ENCODE measurements at places on chromosomes 13 and 19. TPM values are rescaled to one million over a fixed set of nuclear protein-coding genes. Genes with fewer than 3 reads are reported as not detected.

The ZNF878 gene
- total RNA-seq, result 2.1 TPM

The SIGLEC12 gene
- total RNA-seq, result not detected

The ZNF285 gene
- 1.4 TPM for total RNA-seq

The CFAP97D2 gene
- total RNA-seq, result not detected

The ZNF526 gene
- 10.5 TPM for total RNA-seq

The PSG3 gene
- not detected for total RNA-seq

The ZNF426 gene
- total RNA-seq, result 6.1 TPM

The HSH2D gene
- total RNA-seq, result not detected

The KRTDAP gene
- total RNA-seq, result not detected

The SOX1 gene
- total RNA-seq, result not detected

The CADM4 gene
- total RNA-seq, result 2.7 TPM

- H3K4me1 ChIP-seq, result peaks cover 12% of the 10 kb centered on the region
- H3K36me3 ChIP-seq, result no peaks in the 10 kb centered on the region
- peak overlapping the region; percentile 43 for H3K4me3 ChIP-seq
- DNase-seq, result no peak
Observed at GRCh38 chr19:47036097-47036651, 12.2 kb downstream of the TMEM160 start.

- no peak for DNase-seq
- no peaks in the 10 kb centered on the region for H3K36me3 ChIP-seq
- H3K27ac ChIP-seq, result peak overlapping the region; percentile 98
- H3K4me1 ChIP-seq, result peaks cover 53% of the 10 kb centered on the region
Observed at GRCh38 chr13:114067886-114068651, 64.4 kb downstream of the RASA3 start.

DNA sequence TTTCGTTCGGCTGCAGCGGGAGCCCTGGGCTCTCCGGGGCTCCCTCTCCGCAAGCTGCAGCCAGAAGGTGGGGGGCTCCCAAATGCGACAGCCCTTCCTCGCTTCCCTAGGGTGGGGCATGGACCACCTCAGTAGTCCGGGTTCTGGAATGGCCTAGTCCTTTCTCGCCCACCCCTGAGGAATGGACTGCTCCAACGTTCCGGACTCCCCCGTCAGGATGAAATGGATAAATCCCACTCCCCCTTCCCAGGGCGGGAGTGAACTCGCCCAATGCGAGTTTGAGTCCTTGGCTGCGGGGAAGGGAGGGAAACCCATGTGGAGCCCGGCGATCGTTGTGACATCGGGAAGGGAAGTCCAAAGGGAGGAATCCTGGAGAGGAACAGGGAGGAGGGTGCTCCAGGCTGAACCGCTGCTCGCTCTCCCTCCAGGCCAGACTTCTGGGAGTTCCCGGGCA is 5.5 kb downstream of the HRC start:
- H3K36me3 ChIP-seq, result no peaks in the 10 kb centered on the region
- DNase-seq, result no peak
- peak overlapping the region; percentile 78 for H3K4me3 ChIP-seq
- no peaks in the 10 kb centered on the region for H3K4me1 ChIP-seq

DNA sequence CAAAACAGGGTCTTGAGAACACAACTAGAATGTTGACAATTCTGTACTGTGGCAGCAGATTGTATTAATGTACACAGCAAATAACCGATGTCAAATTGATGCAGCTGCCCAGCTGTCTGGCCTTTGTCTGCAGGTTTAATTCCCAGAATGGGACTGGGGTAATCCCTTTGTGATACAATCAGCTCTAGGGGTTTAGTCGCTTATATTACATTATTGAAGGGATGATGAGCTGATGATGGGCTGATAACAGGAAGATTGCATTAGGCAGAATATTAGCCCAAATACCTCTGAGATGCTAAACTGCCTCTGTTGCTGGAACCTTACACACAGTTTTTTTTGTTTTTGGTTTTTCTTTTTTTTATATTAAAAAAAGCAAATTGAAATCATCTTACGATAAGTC is 265.0 kb downstream of the RBM26 start:
- no peaks in the 10 kb centered on the region for H3K36me3 ChIP-seq
- no peak overlapping the region for H3K27ac ChIP-seq
- no peak for DNase-seq
- H3K4me3 ChIP-seq, result no peak overlapping the region

- no peak for DNase-seq
- no peaks in the 10 kb centered on the region for H3K4me1 ChIP-seq
- H3K27me3 ChIP-seq, result no peaks in the 10 kb centered on the region
- H3K27ac ChIP-seq, result no peak overlapping the region
- no peaks in the 10 kb centered on the region for H3K36me3 ChIP-seq
Observed at GRCh38 chr13:27997904-27998522, 9.5 kb upstream of the URAD start.

DNA sequence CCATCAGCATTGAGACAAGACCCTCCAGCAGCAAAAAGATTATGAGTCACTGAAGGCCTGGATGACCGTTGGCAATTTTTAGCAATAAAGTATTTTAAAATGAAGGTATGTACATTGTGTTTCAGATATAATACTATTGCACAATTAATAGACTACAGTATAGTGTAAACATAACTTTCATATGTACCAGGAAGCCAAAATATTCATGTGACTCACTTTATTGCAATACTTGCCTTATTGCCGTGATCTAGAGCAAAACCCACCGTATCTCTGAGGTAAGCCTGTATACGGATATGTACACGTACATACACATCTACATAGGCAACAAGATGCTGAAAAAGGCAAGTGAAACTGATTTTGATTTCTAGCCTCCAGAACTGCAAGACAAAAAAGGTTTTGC is 103.3 kb downstream of the EDNRB start:
- no peak overlapping the region for H3K27ac ChIP-seq
- H3K4me3 ChIP-seq, result no peak overlapping the region
- H3K36me3 ChIP-seq, result no peaks in the 10 kb centered on the region
- H3K4me1 ChIP-seq, result no peaks in the 10 kb centered on the region
- no peak for DNase-seq
- H3K27me3 ChIP-seq, result no peaks in the 10 kb centered on the region

DNA sequence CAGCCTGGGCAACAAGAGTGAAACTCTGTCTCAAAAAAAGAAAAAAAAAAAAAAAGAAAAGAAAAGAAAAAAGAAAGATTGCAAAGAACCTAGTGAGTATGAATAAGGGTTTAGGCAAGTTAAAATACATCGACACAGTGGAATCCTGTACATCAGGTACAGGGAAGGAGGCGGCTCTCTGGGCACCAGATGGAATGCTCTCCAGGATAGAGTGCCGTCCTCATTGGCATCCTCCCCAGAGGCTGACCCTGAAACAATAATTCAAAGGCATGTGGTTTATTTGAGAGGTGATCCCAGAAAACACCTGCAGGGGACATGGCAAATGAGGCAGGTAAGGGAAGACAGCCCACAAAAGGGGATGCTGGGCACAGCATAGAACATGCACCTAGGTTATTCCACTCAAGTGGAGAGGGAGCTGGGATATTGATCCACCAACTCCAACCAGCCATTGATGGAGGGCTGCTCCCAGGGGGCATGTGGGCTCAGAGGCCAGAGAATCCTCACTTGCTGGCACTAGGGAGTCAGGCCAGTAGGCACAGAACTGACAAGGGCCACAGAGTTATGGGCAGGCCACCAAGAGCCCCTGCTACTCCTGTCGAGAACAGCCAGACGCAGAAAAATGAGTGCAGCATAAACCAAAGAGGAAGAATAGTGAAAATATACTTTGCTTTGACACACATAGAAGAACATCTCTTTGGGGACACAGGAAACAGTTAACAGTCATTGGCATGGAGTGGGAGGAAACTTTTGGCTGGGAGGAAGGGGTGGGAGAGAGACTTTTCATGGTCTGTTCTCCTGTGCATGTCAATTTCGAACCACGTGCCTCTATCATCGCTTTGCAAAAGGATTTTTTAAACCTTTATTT is 4.2 kb downstream of the TSPAN16 start:
- no peaks in the 10 kb centered on the region for H3K36me3 ChIP-seq
- H3K27ac ChIP-seq, result no peak overlapping the region
- no peaks in the 10 kb centered on the region for H3K4me1 ChIP-seq
- H3K4me3 ChIP-seq, result no peak overlapping the region

DNA sequence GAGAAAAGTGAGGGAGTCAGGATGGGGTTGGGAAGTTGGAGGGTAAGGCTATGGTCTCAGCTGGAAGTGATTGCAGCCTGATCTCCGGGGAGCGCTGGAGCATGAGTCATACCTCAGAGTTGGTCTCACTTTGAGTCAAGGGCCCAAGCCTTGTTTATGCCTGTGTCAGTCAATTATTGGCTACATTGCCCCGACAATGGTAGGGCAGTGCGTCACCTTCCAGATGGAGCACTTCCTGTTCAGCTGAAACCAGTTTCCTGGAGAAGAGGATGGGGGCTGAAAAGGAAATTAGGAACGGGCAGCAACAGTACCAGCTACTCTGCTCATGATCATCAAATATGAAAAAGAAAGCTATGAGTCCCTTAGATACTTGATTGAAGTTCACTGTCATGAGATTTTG is 60.4 kb downstream of the ADGRE1 start:
- H3K4me3 ChIP-seq, result no peak overlapping the region
- no peak overlapping the region for H3K27ac ChIP-seq
- H3K27me3 ChIP-seq, result peaks cover 2% of the 10 kb centered on the region
- DNase-seq, result no peak

GRCh38 chr19:6668691-6669090 is 1.3 kb downstream of the TNFSF14 start:
- DNase-seq, result no peak
- H3K27me3 ChIP-seq, result no peaks in the 10 kb centered on the region
- no peaks in the 10 kb centered on the region for H3K4me1 ChIP-seq
- H3K4me3 ChIP-seq, result no peak overlapping the region
- no peaks in the 10 kb centered on the region for H3K36me3 ChIP-seq

GRCh38 chr13:95509521-95510310 is 42.8 kb upstream of the CLDN10 start:
- H3K27ac ChIP-seq, result no peak overlapping the region
- H3K4me1 ChIP-seq, result no peaks in the 10 kb centered on the region
- DNase-seq, result no peak
- no peak overlapping the region for H3K4me3 ChIP-seq

- no peak overlapping the region for H3K27ac ChIP-seq
- H3K27me3 ChIP-seq, result no peaks in the 10 kb centered on the region
- peaks cover 3% of the 10 kb centered on the region for H3K36me3 ChIP-seq
Observed at GRCh38 chr13:28653111-28653510, 5.8 kb upstream of the POMP start.

DNA sequence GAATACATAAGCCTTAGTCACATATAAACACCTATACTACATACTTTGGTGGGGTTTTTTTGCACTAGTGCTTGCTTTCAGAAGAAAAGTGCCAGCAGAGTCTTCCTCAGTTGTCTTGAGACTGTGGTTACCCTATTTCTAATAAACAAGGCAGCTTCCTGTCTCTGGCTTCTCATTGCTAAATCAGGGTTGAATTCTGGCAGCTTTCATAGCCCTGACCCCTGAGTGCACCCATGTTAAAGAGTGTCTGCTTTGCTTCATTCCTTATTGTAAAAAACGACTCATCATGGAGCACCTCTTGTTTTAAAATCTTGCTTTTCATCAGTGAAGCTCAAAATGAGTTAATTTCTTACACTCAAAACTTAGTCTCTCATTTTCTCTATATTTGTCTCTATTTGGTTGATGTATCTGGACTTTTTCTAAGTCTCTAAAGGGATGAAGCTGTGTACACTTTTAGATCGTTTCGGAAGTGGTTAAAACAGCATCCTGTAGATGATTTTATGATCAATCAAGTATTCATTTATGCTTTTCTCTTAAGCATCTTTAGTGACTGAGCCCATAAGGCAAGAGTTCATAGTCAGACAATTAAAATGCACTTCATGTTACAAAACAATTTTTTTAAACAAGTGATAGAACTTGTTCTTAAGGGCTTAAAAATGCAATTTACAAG is 72.1 kb downstream of the KLF12 start:
- no peak overlapping the region for H3K4me3 ChIP-seq
- H3K36me3 ChIP-seq, result no peaks in the 10 kb centered on the region
- DNase-seq, result no peak
- no peak overlapping the region for H3K27ac ChIP-seq
- H3K4me1 ChIP-seq, result no peaks in the 10 kb centered on the region
- no peaks in the 10 kb centered on the region for H3K27me3 ChIP-seq

DNA sequence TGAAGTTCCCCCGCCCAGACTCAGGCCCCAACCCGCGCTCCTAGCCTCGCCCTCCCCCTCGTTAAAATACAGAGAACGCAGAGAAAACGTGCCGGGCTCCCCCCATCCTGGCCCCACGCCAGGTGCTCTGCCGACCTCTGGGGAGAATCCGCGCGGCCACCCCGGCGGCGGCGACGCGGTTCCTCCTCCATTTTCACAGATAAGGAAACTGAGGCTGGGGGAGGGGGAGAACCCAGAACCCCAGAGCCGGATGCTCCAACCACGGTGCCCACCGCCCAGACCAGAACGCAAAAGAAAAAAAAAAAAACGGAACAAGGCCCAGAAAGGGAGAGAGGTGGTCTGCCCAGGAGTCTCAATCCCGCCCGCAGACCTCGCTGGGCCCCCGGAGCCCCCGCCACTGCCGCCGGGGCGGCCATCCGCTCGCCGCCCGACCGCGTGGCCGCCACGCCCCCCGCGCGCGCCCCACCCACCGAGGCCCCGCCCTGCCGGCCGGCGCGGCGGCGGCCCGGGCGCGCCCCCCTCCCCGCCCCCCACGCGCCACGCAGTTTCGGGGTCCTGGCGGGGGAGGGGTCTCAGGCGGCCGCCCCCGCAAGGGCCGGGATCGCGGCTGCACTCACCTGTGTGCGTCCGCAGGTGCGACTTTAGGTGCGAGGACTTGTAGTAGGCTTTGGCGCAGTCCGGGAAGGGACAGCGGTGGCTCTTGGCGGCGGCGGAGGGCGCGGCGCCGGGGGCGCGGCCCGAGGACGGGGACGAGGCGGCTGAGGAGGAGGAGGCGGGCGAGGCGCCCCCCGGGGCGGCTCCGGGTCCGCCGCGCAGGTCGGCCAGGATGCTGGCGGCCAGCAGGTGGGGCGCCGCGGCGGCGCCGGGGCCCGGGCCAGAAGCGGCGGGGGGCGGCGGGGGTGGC is 703 bp downstream of the KLF16 start:
- no peaks in the 10 kb centered on the region for H3K27me3 ChIP-seq
- H3K4me1 ChIP-seq, result peaks cover 18% of the 10 kb centered on the region
- peak overlapping the region; percentile 76 for H3K4me3 ChIP-seq
- H3K36me3 ChIP-seq, result peaks cover 5% of the 10 kb centered on the region
- no peak for DNase-seq
- H3K27ac ChIP-seq, result peak overlapping the region; percentile 88

- no peak overlapping the region for H3K4me3 ChIP-seq
- no peaks in the 10 kb centered on the region for H3K27me3 ChIP-seq
- H3K36me3 ChIP-seq, result no peaks in the 10 kb centered on the region
- H3K4me1 ChIP-seq, result no peaks in the 10 kb centered on the region
Observed at GRCh38 chr19:44540736-44541135, 11.3 kb upstream of the CEACAM20 start.
